ENCODE measurements at places on chromosomes 7 and 10.

GRCh38 chr7:86914551-86914950 lies 144.9 kb downstream of the ELAPOR2 start:
- no peak for DNase-seq

- no peak for DNase-seq
Observed at GRCh38 chr10:75553550-75553949, 122.1 kb downstream of the LRMDA start.

GRCh38 chr10:131701131-131701947 lies 199.5 kb upstream of the PPP2R2D start:
- DNase-seq, result no peak

DNA sequence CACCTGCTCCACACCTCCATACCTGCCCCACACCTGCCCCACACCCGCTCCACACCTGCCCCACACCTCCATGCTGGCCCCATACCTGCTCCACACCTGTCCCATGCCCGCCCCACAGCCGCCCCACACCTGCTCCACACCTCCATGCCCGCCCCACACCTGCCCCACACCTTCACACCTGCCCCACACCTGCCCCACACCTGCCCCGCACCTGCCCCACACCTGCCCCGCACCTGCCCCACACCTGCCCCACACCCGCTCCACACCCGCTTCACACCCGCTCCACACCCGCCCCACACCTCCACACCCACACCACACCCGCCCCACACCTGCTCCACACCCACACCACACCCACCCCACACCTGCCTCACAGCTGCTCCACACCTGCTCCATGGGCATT lies 53.0 kb downstream of the PARP12 start:
- DNase-seq, result no peak

DNA sequence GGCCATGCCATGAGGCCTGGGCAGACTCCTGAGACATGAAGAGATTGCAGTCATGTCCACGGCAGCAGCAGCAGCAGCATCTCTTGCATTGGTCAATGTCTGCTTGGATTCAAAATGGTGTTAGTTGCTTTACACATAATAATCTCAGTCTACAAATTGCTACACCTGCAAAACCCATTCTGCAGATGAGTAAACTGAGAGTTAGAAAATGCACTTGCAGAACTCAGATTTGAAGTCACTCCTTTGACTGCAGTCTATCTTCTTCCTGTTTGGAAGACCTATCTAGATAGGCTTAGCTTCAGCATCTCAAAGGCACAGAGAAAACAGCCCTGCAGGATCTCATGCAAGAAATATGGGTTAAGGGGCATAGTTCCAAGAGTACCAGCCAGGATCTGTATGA lies 350.3 kb downstream of the TNS3 start:
- no peak for DNase-seq

GRCh38 chr10:72370201-72370722 lies 15.5 kb upstream of the DNAJB12 start:
- no peak for DNase-seq

DNA sequence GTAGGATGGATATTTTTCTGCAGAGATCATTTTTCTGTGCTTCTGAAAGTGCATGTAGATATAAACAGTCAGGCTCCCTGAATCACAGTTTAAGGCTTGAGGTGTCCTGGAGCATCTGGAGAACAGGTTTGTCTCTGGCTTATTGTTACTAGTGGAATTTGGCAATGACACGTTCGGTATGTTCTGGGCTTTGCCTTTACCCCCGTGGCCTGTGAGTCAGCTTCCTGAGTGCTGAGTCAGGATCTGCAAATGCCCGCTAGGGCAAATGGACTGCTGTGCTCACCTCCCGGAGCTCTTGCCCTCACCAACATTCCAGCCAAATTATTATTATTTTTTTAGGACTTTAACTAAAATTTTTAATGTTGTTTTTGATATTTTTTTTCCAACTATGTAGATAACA lies 192.5 kb upstream of the PRSS1 start:
- DNase-seq, result no peak

- no peak for DNase-seq
Observed at GRCh38 chr10:20162123-20162522, 345.9 kb downstream of the PLXDC2 start.

DNA sequence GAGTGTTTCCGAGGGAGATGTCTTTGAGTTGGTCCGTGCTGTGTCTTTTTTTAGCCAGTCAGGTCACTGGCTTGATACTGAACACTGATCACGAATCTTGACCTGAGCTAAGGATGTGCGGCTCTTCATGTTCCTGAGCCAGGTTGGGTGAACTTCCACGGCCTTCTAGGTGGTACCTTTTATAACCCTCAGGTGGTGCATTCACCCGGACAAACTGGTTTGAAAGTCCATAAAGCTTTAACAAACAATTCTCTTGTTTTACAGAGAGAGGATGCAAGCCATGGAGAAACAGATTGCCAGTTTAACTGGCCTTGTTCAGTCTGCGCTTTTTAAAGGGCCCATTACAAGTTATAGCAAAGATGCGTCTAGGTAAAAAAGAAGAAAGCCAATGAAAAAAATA lies 229.5 kb downstream of the ARHGAP21 start:
- DNase-seq, result no peak

DNA sequence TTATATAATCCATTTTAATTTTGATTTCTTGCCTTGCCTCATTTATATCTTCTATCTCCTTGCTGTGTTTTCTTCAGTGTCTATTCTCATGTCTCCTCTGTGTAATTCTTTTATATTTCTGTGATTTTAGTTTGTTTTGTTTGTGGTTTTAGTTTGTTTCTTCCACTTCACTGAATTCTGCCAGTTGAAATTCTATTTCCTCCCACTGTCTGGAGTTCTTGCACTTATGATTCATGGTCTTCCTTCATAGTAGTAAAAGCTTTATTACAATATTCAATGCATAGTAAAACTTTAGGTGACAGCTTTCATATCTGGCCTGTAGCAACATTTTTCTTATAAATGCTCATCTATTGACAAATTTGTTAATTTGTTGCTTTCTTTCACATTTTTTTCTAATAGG lies 113.3 kb downstream of the MAGI2 start:
- DNase-seq, result no peak

- DNase-seq, result no peak
Observed at GRCh38 chr7:45162943-45163691, 5.5 kb downstream of the RAMP3 start.

All from stimulated activated CD8-positive, alpha-beta memory T cell treated with anti-CD3 and anti-CD28 coated beads, Interleukin-4, amount 100 ng/mL, for 1 hour (primary cell).